HT-29 (cell line): ENCODE measurements at places on chromosomes 4 and X.

DNA sequence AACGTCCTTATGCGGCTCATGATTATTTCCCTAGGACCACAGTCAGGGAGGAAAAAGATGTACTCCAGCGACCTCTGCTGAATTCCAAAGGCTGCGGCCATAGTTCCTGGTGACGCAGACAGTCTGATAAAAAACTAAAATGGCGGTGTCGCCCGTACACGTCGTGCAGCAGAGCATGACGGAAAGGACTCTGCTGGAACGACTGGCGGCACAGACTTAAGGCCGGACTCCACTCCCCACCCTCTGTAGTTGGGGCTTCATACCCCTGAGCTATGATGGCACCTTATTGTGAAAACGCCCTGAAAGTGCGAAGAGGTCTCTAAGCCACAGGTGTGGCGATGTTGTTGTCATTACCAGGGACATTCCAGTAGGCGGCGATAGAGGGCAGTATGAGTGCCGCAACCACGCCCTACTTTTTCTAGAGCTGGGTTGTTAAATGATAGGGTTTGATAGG, 90.0 kb upstream of the EDA2R start:
- DNase-seq = peak; percentile 75

GRCh38 chrX:139518475-139518874, 12.1 kb upstream of the F9 start:
- no peak for DNase-seq

GRCh38 chr4:17511051-17511450, 839 bp downstream of the QDPR start:
- no peak for DNase-seq

GRCh38 chrX:7972586-7972985, 45.4 kb upstream of the PNPLA4 start:
- DNase-seq = no peak

GRCh38 chr4:30769093-30769492, 48.9 kb downstream of the PCDH7 start:
- DNase-seq = no peak

- no peak for DNase-seq
These were observed 9.4 kb downstream of the CHST7 start for GRCh38 chrX:46582966-46583365.

DNA sequence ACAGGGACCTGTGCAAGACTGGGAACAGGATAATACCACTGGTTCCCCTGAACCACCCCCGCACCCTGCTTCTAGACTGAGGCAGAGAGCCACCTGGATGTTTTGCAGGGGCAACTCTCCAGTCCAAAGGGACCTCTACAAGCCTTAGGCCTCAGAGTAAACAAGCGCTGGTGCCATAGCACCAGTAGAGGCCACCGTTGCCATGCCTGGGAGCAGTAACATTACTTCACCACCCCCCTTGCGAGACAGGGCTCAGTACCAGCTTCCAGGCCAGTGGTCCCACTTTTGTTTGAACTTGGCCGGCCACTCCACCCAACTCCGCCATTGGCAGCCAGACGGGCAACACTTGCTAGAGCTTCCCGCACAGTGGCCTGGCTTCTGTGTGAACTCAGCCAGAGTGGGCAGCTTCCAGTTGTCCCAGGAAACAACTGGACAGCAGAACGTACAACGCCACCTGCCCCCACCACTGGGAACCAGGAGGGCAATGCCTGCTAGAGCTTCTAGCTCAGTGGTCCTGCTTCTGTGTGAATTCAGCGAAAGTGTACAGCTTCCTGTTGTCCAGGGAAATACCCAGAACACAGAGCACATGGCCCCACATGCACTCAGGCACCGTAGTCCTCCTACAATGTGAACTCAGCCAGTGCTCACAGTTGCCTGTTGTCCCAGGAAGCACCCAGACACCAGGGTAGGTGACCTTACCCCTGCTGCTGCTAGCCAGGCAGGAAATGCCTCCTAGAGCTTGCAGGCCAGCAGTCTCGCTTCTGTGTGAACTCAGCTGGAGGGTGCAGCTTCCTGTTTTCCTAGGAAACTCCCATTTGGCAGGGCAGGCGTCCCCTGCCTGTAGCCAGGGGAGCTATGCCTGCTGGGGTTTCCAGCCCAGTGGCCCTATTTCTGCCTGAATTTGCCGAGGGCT, 39.9 kb upstream of the PCDH19 start:
- no peak for DNase-seq

DNA sequence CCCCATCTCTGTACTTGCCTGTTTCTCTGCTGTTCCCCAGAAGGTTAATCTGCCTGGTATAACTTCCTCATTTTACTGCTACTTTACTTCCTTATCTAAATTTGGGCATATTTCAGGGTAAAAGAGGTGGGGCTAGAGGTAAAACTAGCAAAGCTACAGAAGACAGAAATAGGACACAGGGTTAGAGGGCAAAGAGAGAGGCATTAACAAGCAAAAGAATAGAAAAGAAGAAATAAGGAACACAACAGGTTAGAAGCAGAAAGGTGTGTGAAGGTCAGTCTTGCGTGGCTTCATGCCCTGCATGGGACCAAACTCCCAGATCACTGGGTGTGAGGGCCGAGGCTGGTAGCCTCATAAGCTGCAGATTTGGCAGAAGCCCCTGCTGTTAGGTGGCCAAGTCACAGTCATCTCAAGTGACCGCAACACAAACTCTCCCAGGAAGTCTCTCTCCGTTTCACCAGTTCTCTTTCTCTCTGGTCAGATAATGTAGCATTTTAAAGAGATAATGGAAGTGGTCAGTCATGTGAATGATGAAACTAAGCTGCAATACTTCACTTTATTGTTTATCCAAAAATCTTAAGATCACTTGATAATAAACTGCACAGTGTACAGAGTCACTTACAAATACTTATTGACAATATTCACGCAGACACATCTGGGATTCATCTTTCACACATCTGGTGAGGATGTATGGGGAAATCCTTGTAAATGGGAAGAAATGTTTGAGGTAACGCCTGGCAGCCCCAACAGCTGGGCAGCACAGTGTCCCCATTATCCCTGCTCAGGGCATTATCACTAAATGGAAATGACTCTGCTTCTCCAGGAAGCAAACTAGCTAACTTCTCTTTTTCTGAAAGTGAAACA, 16.4 kb downstream of the TMEM154 start:
- DNase-seq = no peak

DNA sequence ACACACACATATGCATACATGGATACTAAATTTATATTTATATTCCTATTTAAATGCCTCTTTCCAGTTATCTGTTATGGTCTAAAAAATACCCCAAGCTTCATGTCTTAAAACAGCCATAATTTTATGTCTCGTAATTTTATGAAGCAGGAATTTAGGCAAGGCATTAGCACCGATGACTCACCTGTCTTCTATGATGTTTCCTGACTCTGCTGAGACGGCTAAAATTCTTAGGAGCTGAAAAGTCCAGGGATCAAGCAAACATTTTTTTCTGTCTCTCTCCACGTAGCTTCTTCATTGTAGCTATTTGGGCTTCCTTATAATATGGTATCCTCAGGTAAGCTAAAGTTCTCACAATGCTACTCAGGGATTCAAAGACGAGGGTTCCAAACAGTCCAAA, 930.3 kb downstream of the STIM2 start:
- DNase-seq = no peak

DNA sequence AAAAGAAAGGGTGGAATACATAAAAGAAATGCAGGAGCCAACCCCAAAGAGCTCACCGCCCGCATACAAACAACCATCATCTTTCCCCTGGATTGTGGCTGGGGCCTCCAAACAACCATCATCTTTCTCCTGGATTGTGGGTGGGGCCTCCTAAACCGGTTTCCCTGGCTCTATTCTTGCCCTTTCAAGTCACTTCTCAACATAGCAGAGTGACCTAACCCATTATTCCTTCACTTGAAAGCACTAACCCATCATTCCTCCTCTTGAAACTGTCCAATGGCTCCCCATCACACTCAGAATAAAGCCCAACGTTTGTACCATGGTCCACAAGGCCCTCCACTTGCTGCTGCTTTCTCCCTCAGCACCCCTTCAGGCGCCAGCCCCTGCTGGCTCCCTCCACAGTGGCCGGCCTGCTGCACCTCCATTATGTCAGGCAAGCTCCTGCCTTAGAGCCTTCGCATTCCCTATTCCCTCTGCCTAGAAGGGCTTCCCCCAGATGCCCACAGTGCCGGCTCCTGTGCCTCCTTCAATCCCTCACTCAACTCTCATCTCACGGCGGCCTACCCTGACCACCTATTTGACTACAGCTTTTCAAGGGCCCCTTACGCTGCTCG, 24.1 kb downstream of the SMIM43 start:
- DNase-seq = peak; percentile 14
